ENCODE measurements at places on chromosomes 16 and 17. TPM values are rescaled to one million over a fixed set of nuclear protein-coding genes. Genes with fewer than 3 reads are reported as not detected.

DNA sequence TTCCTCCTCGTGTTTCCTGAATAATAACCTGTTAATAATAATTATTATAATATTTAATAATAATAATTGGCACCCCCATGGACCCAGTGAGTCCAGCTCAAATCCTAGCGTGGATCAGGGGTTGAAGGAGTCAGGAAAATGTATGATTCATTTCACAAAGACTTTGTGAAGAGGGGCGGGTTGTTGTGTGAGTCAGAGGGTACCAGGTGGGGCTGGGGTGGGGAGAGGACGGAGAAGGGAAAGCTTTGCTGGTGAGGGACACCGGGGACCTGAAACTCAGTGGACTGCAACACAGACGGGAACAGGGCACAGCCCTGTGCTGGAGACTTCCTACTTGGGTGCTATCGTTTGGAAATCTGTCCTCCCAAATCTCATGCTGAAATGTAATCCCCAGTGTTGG is 3.1 kb upstream of the ADORA2B start:
- H3K4me1 ChIP-seq, result no peaks in the 10 kb centered on the region
- no peak for DNase-seq
- H3K27ac ChIP-seq, result no peak overlapping the region
- H3K27me3 ChIP-seq, result peaks cover 3% of the 10 kb centered on the region
- H3K4me3 ChIP-seq, result no peak overlapping the region

GRCh38 chr16:75203096-75203495 is 3.9 kb downstream of the CTRB2 start:
- H3K36me3 ChIP-seq, result no peaks in the 10 kb centered on the region
- no peaks in the 10 kb centered on the region for H3K4me1 ChIP-seq
- H3K27ac ChIP-seq, result no peak overlapping the region
- H3K27me3 ChIP-seq, result no peaks in the 10 kb centered on the region
- DNase-seq, result no peak

DNA sequence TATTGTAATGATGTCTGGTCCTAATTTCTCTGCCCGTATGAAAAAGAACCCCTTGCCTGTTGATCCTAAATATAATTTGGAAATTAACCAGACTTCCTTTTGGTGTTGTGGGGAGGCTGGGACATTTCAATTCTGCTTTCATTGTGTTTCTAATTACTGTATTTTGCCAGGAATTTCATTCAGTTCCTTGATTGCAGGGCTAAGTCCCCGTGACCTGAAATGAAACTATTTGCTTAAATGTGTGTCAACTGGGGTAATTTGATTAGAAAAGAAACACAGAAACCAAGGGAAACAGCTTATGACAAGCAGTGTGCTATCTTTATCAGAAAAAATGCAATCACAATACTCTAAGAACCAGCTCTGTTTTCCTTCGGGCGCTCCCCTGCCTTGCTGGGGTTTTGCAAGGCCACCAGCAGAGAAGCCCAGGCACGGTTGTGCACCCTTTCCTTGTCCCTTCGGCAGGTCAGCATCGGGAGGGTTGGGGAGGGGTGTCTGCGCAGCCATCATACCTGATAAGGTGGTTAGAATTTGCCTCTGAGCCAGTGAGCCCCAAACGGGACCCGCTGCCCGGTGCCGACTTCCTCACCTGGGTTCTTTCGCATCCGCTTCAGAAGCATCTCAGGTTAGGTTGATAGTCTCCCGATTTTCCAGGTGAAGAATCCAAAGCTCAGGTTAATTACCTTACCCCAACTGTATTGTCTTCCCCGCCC is 19.4 kb downstream of the KLHL36 start:
- no peak overlapping the region for H3K27ac ChIP-seq
- H3K27me3 ChIP-seq, result no peaks in the 10 kb centered on the region
- H3K4me1 ChIP-seq, result no peaks in the 10 kb centered on the region
- peaks cover 6% of the 10 kb centered on the region for H3K36me3 ChIP-seq
- H3K4me3 ChIP-seq, result no peak overlapping the region
- DNase-seq, result no peak

DNA sequence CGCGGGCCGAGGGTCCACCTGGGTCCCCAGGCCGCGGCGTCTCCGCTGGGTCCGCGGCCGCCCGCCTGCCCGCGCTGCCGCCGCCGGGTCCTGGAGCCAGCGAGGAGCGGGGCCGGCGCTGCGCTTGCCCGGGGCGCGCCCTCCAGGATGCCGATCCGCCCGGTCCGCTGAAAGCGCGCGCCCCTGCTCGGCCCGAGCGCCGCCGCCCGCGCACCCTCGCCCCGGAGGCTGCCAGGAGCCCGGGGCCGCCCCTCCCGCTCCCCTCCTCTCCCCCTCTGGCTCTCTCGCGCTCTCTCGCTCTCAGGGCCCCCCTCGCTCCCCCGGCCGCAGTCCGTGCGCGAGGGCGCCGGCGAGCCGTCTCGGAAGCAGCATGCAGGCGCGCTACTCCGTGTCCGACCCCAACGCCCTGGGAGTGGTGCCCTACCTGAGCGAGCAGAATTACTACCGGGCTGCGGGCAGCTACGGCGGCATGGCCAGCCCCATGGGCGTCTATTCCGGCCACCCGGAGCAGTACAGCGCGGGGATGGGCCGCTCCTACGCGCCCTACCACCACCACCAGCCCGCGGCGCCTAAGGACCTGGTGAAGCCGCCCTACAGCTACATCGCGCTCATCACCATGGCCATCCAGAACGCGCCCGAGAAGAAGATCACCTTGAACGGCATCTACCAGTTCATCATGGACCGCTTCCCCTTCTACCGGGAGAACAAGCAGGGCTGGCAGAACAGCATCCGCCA is 504 bp downstream of the FOXC2 start:
- peaks cover 7% of the 10 kb centered on the region for H3K4me1 ChIP-seq
- H3K27me3 ChIP-seq, result no peaks in the 10 kb centered on the region
- peak overlapping the region; percentile 67 for H3K27ac ChIP-seq
- H3K36me3 ChIP-seq, result peaks cover 4% of the 10 kb centered on the region

- no peak overlapping the region for H3K4me3 ChIP-seq
- H3K36me3 ChIP-seq, result no peaks in the 10 kb centered on the region
- no peak for DNase-seq
- H3K4me1 ChIP-seq, result no peaks in the 10 kb centered on the region
- no peak overlapping the region for H3K27ac ChIP-seq
These were observed 54.5 kb downstream of the PRMT7 start for GRCh38 chr16:68365167-68365817.

DNA sequence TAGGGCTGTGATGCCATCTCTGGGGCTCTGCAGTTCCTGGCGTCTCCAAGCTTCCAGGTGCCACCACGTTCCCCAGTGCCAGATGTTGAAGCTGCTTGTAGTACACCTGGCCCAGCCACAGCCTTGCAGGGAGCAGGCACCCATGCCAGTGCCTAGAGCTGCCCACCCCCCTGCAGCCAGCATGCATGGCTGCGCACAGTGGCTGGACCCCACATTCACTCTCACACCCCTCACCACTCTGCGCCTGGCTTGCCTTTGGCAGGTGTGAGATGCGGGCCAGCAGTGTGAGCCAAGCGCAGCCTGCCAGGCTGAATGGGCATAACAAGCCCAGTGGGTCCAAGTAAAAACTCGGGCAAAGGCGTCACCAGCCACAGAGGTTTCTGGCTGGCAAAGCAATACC is 75.4 kb upstream of the CHMP6 start:
- no peaks in the 10 kb centered on the region for H3K4me1 ChIP-seq
- H3K27ac ChIP-seq, result no peak overlapping the region
- DNase-seq, result no peak
- no peak overlapping the region for H3K4me3 ChIP-seq

DNA sequence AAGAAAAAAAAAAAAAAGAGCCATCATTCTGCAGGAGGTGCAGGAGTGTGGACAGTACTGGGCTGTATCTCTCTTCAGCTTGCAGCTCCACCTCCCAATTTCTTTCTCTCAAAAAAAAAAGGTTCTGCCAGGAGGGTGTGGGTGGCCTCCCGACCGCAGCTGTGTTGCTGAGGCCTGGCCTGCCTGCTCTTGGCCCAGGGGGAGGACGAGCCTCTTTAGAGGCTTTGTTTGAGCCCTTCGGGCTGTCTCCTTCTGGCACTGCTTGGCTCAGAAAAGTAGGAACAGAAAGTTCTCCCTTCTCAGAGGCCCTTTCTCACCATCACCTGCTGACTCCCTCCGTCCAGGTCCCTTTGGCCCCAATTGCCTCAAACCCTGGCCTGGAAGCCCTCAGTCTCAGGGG is 22.2 kb upstream of the C17orf107 start:
- H3K4me3 ChIP-seq, result no peak overlapping the region
- H3K27ac ChIP-seq, result no peak overlapping the region
- DNase-seq, result no peak
- no peaks in the 10 kb centered on the region for H3K27me3 ChIP-seq

CCDC144A gene
- 2.5 TPM for polyA plus RNA-seq

- no peaks in the 10 kb centered on the region for H3K4me1 ChIP-seq
- H3K27ac ChIP-seq, result no peak overlapping the region
- H3K27me3 ChIP-seq, result peaks cover 52% of the 10 kb centered on the region
- no peak for DNase-seq
- no peaks in the 10 kb centered on the region for H3K36me3 ChIP-seq
These were observed 3.1 kb downstream of the PPP1R1B start for GRCh38 chr17:39629898-39630297.

LLGL2 gene
- polyA plus RNA-seq, result 0.02 TPM
